ENCODE measurements at places on chromosomes 2 and 18.

DNA sequence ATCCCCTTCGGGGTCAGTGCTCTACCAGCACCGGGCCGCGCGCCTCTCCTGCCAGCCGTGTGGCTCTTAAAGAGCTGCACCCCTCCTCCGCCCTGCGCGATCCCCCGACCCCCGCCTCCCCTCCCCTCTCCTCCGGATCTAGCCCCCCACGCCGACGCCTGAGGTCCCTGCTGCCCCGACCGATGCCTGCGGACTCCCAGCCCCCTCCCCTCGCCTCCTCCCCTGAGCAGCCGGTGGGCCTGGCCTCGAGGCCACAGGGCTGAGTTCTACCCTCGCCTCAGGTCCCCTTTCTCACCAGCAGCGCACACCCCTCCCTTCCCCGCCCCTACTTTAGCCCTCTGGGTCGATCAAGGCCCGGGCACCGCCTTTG, 5.8 kb upstream of the SIX3 start:
- DNase-seq = no peak

DNA sequence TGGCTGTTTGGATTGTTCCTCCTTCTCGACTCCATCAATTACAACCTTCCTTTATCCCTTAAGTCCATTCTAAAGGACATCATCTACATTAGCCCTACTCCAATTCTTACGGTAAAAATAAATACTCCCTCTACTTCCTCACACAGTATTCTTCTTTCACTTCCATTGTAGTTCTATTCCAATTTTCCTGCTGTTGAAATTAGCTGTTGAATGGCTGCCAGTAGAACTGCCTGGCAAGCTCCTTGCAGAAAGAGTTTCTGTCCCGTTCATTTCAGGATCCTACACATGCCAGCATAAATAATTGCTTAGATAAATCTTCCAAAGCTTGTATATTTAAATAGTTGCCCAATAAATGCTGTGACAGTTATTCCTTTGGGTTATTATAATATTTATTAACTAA, 459.3 kb upstream of the TRIB2 start:
- DNase-seq = no peak

DNA sequence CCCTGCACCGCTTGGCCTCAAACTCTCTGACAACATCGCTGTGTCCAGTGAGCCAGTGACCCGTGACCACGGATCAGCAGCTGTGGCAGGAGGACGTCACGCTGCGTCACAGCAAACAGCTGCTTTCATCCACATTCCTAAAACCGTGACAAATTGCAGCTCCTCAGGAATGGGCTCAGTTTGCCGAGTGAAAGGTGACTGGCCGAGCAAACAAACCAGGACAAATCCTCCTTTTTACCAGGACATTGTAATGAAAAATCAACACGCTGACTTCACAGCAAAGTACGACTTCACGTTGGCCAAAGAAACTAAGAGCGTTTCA, 57.6 kb downstream of the PXDN start:
- peak; percentile 96 for DNase-seq

DNA sequence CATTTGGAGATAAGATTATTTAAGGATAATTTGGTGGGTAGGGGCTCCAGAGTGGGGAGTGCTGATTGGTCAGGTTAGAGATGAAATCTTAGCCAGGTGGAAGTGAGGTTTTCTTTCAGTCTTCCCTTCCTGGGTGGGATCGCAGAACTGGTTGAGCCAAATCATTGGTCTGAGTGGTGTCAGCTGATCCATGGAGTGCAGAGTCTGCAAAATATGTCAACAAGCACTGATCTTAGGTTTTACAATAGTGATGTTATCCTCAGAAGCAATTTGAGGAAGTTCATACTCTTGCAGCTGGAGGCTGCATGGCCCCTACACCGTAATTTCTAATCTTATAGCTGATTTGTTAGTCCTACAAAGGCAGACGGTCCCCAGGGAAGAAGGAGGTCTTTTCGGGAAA, 1483.4 kb upstream of the ZEB2 start:
- no peak for DNase-seq

- DNase-seq = no peak
Observed at GRCh38 chr2:47656715-47657600, 126.0 kb upstream of the MSH6 start.

- DNase-seq = no peak
Observed at GRCh38 chr2:79799729-79800128, 286.9 kb downstream of the CTNNA2 start.

DNA sequence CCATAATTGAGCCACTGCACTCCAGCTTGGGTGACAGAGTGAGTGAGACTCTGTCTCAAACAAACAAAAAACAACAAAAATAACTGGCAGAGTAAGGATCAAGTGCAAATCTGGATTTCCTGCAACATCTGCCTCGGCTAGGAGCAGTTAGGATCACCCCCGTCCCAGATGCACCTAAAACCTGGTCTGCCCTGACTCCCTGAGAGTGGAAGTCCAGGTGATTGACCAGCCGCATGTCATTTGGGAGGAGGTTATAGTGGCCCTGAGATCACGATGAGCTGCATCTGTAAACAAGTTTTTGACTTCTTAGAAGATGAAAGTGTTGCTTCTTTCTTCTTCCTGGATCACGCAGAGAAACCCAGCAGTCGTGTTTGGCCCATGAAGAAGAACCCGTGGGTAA, 5.0 kb upstream of the ESPNL start:
- DNase-seq = no peak

- no peak for DNase-seq
Observed at GRCh38 chr2:157782057-157782845, 93.9 kb downstream of the ACVR1 start.

GRCh38 chr2:178243961-178244360, 49.6 kb downstream of the OSBPL6 start:
- DNase-seq = no peak

DNA sequence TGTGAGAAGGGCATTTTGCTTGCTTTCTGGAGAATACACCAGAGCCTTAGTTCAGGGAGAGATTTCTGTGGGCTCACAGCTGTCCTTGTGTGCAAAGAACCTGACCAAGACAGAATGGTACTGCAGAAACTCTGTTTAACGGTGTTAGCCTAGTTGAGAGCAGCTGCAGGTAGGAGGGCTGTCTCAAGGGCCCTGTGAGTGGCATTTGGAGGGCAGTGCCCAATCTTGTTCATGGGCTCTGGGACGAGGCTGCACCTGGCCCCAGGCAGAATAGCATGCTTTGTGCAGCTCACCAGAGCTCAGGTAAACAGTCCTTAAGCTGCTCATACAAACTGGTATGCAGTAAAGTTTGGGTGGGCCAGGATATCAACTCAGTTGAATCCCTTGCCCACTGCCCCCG, 16.9 kb upstream of the RGPD4 start:
- no peak for DNase-seq

DNA sequence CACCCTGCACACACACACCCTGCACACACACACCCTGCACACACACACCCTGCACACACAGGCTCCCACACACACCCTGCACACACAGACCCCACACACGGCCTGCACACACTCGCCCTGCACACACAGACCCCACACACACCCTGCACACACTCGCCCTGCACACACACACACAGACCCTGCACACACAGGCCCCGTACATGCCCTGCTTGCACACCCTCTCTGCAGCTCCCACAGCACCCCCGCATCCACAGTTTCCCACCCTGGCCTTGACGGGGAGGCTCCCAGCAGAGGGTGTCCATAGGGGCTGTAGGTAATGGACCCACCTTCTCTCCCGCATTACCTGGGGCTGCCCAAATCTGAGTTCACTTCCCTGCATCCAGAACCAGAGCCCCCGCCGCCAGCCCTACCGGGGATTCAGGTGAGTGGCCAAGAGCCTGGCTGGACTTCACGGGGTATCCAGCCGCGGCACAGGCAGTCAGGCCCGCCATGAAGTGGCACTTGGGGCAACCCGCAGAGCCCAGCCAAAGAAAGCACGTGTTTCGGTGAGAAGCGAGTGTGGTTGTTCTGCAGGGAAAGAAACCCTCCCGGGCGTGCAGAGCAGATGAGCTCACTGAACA, 88.6 kb upstream of the GPC1 start:
- no peak for DNase-seq

DNA sequence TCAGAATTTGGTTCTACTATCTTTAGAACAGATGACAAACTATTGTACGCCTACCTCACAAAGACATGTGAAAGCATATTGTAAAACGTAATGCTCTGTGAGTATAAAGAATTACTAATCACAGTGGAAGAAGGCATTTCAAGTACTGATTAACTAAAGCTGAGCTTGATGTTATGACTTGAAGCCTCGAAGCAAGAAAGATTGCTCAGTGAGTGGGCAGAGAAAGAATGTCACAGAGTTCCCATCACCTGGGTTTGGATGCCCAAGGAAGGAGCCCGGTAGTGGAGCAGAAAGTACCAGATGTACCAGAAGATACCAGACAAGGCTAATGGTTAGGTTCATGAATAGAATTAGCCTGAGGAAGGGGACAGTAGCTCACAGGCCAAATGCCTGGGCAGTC, 39.5 kb upstream of the FAM110C start:
- no peak for DNase-seq

DNA sequence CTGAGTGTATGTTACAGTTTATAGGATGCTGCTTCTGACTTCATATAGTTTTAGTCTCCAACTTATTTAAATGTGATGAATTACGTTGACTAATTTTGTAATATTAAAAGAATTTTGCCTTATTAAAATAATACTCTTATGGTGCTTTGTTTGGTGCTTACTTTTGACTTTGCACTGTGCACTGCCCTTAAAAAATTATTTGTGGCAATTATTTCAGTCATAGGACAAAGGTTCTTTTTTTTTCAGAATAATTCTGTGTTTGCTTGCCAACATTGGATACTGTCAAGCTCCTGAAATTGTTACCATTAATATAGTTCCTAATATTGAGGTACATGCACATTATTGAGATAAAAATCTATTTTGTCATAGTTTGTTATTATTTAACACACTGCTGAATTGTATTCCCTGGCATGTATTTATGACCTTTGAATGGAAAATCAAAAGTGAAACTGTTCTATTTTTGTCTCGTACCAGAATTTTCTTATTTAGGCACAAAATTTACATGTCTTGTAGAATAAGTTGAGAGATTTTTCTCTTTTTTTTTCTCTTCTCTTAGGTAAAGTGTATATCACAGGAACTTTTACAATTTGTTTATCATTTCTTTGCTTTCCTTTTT, 572.8 kb upstream of the KLHL29 start:
- no peak for DNase-seq

- DNase-seq = no peak
Observed at GRCh38 chr2:15614545-15615300, 23.1 kb downstream of the DDX1 start.

DNA sequence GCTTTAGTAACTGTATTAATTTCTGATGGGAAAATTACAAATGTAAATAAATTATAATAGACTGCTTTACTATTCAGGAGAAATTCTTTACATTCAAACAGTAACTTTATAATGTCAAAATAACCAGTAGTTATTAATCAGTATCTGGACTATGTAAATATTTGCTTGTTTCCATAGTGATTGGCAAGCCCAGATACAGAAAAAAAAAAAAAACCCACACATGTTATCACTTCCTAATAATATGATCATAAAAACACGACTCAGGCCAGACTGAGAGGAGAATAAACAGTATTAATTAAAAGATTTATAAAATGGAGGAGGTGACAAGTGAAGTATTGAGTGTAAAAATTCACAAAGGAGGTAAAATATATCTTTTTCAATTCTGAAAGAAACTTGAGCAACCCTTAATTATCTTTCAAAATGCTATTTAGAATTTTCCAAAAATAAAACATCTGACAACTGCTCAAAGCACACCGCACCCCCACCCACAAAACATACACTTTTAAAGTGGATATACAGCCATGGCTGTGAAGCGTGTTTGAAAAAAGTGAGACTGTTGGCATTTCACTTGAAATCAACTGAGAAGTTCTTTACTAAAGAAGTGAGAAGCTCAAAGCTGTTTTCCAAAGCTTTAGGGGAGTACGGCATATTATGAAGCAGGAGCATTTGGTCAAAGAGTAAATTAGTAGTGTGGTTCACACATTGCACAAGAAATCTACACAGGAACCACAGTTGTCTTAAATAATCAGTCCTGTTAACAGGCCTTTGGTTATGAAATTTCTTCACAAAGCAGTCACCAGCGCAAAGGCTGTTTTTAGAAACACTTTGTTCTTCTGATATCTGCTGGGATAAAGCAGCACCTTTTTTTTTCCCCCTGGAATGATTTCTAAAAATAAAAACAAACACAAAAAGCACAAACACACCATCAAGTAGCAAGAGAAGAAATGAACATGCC, 475.8 kb downstream of the TXNL1 start:
- DNase-seq = no peak

GRCh38 chr2:9739531-9739964, 103.7 kb upstream of the TAF1B start:
- DNase-seq = no peak

- no peak for DNase-seq
Observed at GRCh38 chr18:29879763-29880162, 1162.8 kb downstream of the DSC3 start.

DNA sequence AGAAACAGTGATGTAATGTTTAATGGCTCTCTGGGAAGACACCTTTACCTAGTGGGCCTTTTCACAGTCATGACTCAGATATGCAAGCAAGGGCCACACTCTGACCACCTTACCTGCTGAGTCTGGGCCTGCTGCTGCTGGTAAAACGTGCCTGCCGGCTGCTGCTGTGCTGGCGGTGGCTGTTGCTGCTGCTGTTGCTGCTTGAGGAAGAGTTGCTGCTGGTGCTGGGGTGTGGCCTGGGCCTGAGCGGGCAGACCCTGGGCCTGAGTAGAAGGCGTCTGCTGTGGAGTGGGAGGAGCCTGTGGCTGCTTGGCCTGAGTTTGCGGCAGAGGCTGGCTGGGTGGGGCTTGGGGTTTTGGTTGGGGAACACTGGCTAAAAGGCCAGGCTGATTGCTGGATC, 81.6 kb upstream of the NFU1 start:
- no peak for DNase-seq

DNA sequence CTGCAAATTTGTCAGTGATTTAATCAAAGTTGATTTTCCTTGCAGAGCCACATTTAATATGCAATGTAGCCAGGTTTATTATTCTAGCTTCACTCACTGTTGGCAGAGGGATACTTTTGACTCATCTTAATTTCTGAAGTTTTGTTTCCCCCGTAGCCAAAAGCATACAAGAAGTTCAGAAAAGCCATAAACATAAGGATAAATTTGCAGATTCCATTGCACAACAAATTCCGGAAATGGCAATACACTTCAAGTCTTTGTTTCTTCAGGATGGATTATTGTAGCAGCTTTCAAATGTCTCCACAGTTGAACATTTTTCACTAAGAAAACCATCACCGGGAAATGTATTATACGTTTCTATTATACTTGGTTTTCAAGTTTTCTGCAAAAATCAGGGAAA, 88.0 kb upstream of the ZCCHC2 start:
- DNase-seq = no peak

DNA sequence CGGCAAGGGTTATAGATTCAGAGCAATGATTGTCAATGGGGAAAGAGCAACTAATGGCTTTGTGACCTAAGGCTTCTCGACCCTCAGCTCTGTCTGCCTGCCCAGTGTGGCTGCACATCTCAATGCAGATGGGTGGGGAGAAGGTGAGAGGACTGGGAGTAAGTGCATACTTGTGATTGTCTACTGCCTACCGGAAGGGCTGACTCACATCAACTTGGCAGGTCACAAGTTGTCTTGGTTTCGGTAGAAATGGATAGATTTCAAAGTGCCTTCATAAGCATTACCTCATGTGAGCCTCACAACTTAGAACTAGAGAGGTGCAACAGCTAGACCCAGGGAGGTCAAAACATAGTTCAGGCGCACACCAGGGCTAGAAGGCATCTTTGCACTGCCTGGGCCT, 29.4 kb downstream of the STAT1 start:
- peak; percentile 75 for DNase-seq
